ENCODE measurements at places on chromosomes 2 and 18.

- peak; percentile 1 for DNase-seq
Measured at GRCh38 chr2:224849264-224849663, 133.1 kb upstream of the CCDC195 start.

GRCh38 chr2:100196786-100197494 lies 54.5 kb upstream of the AFF3 start:
- no peak for DNase-seq

DNA sequence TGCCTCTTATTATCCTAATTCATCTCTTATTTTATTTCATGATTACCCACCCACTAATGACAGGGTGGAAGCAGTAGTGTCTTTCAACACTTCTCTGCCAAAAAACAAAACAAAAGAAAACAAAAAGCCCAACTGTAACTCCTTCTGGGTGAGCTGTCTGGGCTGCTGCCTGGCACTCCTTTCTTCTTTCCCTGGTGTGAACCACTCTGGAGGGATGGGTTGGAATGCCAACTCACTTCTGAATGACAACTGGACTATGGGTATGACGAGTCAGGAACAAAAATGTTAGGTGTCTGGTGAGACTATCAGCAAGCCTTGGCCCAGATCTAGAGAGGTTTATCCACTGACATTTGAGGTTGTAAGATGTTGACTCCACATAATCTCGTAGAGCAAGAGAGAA lies 88.3 kb upstream of the ITGB6 start:
- no peak for DNase-seq

GRCh38 chr2:151860210-151860609 lies 32.0 kb upstream of the ARL5A start:
- DNase-seq = no peak

DNA sequence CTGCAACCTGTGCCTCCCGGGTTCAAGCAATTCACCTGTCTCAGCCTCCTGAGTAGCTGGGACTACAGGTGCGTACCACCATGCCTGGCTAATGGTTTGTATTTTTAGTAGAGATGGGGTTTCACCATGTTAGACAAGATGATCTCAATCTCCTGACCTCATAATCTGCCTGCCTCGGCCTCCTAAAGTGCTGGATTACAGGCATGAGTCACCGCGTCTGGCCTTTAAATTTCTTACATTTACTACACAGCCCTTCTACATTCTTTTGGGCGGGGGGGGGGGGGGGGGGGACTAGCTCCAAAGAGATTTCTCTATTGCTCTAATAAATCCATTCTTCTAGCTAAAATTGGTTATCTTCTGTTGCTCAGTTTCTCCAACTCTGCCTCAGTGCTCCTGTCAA lies 964.9 kb upstream of the ACVR2A start:
- DNase-seq = no peak

DNA sequence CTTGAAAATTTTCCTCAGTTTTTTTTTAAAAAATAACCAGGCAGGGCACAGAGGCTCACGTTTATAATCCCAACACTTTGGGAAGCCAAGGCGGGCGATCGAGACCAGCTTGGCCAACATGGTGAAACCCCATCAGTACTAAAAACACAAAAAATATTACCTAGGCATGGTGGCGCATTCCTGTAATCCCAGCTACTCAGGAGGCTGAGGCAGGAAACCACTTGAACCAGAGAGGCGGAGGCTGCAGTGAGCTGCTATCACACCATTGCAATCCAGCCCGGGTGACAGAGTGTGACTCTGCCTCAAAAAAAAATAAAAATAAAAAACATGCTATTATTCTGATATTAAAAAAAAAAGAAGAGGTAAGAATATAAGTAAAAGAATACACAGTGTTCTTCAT lies 191.0 kb downstream of the ZEB2 start:
- no peak for DNase-seq

- DNase-seq = no peak
Measured at GRCh38 chr2:105406221-105406620, 7.4 kb upstream of the FHL2 start.

DNA sequence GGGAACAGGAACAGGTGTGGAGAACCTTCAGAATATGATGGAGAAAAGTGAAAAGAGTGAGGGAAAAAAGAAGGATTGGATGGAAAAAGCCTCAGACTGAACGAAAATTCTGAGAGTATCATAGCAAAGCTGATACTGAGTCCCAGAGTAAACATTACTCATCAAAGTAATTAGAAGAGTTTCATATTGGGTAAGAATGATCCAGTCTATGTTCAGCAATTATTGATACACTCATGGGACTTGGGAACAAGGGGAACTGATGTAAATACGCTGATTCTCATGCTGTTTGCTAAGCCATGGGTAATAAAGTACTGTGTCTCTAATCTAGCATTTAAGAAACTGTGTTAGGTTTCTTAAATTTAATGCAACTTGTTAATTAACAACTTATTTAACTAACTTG lies 219.9 kb upstream of the NOL4 start:
- peak; percentile 18 for DNase-seq

- DNase-seq = no peak
Measured at GRCh38 chr18:41665210-41665609, 289.8 kb upstream of the PIK3C3 start.

DNA sequence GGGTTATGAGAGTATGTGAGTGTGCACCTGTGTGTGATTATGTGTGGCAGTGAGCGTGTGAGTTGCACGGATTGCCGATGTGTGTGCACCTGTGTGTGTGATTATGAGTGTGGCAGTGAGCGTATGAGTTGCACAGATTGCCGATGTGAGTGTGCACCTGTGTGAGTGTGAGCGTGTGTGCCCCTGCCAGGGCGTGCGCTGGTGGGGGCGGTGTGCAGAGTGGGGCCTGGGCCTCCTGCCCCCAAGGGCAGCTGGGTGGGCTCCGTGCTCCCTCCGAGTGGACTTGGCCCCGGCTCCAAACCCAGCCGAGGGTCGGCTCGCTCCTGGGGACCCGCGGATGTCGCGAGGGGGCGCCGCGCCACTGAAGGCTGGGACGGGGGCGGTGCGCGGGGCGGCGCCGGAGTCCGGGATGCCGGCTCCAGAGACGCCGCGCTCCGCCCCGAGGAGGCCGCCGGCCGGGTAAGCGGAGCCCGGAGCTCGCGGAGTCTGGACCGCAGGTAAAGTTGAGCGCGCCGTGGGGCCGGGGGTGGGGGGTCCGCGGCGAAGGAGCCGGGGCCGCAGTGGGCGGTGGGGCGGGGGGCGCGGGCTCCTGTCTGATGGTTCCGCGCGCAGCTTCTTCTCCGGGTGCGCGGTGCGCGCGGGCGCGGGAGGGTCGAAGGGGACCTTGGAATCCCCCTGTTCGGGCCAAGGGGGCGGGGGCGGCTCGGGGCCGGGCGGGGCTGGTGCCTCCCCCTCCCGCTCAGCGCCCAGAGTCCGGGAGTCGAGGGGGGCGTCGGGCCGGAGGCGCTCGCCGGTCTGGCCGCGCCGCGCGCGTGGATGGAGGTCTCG lies at the start of gene KCNG2:
KCNG2 (plus strand) TSS at position 421 of the 828 bp plus-strand sequence. CDS start 65,730 bp downstream, outside the sequence.
- DNase-seq = peak; percentile 63

GRCh38 chr18:9861157-9861556 lies 24.6 kb upstream of the TXNDC2 start:
- no peak for DNase-seq

DNA sequence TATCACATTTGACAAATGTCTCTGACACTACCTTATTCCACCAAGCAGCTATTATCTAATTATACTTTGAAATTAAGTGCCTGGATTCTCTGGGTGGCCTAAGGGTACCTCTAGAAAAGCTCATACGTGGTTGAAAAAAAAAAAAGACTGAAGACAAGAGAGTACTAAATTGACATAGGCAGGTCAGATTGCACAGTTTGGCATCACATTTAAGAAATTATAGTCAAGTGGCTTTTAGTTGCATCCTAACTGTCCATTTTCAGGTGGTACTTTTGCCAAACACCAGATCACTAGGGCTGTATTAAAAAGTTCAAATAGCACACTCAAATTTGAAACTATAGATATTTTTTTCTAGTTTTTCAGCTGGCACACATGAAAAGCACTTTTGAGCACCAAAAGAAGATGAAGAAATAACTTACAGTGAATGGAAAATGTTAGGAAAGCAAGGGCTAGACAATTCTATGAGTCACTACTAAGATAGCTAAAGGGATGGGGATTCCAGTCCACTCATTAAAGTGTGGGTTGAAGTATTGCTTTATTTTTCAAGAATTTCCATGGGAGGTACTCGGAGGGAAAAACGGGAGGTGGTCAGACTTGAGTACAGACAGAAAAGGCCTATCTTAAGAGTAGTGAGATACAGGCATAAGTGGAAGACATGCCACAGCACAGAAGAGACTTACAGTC lies 106.5 kb upstream of the COL5A2 start:
- no peak for DNase-seq

GRCh38 chr2:121017396-121017795 lies 267.6 kb downstream of the TFCP2L1 start:
- DNase-seq = peak; percentile 92

- peak; percentile 94 for DNase-seq
Measured at GRCh38 chr2:231364961-231365810, 30.3 kb upstream of the B3GNT7 start.

GRCh38 chr2:141523199-141523598 lies 607.6 kb downstream of the LRP1B start:
- no peak for DNase-seq

DNA sequence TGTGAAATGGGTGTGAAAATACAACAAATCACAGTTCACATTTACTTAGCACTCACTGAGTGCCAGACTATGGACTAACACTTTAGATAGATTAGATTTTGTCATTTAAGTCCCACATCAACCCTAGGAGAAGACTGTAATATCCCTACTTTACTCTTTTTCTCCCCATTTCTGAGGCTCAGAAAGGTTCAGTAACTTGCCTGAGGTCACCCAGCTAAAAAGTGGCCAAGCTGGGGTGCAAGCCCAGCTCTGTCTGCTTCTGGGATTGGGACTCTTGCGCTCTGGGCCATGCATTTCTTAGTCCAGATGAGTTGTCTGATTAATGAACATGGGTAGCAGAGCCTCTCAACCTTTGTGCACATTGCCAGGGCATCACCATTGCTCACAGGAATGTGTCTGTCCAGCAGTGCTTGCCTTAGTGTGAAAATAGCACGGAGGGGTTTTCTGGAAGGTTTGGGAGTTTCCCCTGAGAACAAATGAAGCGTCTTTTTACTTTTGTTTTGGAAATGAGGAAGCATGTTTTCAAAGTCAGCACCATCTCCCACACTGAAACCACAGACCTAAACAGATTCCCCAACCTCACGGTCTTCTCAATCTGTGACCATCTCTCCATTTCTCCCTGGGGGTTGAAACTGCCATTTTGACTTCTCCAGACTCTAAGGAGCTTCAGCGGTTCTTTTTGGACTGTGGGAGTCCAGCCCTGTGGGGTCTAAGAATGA lies 31.9 kb downstream of the NRP2 start:
- no peak for DNase-seq

- peak; percentile 84 for DNase-seq
Measured at GRCh38 chr2:193868833-193869232, 1674.1 kb upstream of the TMEFF2 start.

DNA sequence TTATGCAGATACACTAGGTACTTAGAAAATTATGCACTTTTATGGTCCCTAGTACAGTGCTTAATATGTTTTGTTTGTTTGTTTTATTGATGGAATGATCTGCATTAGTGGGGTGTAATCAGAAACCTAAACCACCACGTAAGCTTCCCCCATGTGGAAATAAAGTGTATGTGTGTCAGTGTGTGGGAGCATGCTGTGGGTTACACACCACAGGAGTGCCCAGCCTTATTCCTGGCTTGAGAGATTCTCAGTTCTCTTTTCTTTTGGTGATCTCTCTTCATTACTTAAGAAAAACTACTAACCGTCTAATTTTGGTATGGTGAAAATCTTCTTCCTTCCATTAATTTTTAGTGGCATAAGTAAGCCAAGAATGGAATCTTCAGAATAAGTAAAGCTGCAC lies 398.6 kb downstream of the DCDC2C start:
- no peak for DNase-seq

- DNase-seq = no peak
Measured at GRCh38 chr2:67713376-67713775, 316.2 kb downstream of the ETAA1 start.

- peak; percentile 78 for DNase-seq
Measured at GRCh38 chr2:231563378-231563961, 29.2 kb upstream of the TEX44 start.

GRCh38 chr2:138306626-138307025 lies 194.9 kb upstream of the SPOPL start:
- no peak for DNase-seq

DNA sequence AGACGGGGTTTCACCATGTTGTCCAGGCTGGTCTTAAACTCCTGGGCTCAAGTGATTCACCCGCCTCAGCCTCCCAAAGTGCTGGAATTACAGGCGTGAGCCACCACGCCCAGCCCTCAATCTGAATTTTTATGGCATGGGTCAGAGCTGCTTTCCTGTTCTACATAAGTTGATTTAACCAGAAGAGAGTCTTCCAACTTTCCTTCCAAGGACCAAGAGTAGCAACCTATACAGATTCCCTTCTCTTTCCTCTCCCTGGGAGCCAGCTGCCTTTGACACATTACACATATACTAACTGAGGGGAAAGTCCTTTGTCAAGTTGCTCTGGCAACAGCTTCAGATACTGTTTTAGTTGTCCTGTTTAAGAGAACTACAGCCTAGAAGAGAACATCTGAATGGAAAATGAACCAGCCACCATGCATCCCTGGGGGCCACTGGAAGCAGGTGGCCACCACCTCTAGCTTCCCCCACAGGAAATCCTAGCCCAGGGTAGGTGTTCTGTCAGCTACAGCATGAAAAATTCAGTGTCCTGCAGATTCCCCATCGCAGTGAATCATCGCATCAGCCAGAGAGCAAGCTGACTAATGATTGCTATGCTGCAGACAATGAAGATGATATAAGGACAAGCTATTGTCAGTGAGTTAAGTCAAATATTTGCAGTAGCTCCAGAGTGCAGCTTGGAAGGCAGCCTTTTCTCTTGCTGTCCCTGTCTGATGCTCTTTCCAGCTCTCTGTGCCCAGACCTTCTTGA lies 62.9 kb downstream of the POMC start:
- peak; percentile 94 for DNase-seq

- no peak for DNase-seq
Measured at GRCh38 chr2:33492399-33493134, 16.1 kb downstream of the RASGRP3 start.

All from DMS53 (cell line).